NCI-H146 (cell line): ENCODE measurements at places on chromosomes 2 and 18.

DNA sequence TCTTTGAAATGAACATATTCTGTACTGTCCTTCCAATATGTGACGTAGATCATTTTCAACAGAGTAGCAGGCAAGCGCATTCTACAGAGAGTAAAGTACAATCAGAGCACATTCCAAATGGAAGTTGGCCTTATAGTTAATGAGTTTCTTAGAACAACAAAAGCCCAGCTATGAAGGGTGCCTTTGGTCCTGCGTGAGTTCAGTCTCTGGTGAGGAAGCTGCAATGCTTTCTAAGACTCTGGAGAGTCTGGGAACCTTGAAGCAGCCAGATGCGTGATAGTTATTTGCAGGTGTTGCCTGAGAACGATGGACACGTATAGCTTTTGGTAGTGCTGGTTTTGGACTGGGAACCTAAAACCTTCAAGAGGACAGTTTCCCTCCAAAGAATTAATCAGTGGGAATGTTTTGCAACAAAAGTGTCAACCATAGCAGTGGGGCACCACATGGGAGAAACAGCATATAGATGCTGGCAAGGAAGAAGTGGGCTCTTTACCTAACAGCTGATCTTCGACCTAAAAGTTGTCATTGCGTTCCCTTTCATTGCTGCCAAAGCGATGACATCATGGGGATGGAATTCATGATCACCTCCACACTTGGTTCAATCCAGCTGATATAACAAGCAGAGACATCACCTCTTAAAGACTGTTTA lies 9.3 kb upstream of the SNORC start:
- DNase-seq: no peak

GRCh38 chr2:182509-183122 lies 81.2 kb downstream of the SH3YL1 start:
- DNase-seq: no peak

DNA sequence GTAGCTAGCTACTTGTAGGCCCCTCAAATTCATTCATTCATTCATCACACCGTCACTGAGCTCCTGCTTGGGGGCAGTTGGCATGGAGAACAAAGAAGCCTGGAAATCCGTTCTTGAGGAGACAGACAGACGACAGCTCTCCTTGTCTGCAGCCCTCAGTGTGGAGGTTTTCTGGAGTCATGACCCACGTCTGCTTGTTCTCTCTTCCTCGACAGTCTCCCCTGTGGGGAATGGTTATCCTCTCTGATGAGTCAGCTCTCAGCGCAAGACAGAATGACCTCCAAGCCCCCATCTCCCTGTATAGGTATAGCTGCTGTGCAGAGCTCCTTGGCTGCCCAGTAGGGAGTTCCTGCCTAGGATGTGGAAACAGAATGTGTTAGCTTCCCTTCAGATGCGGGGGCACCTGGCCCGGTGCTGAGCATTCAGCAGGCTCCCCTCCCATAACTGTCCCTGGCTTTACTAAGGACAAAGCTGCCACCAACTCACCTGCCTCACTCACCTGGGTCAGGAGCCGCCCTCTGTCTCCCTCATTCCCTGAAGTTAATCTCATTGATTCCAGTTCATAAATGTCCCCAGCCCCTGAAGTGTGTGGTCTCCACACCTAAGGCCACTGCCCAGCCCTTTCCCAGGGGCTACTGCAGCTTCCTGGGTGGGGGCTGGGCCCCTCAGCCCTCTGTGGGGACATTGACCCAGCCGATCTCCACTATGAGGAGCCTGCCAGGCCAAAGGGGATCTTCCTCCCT lies 124.7 kb downstream of the ACKR3 start:
- no peak for DNase-seq

DNA sequence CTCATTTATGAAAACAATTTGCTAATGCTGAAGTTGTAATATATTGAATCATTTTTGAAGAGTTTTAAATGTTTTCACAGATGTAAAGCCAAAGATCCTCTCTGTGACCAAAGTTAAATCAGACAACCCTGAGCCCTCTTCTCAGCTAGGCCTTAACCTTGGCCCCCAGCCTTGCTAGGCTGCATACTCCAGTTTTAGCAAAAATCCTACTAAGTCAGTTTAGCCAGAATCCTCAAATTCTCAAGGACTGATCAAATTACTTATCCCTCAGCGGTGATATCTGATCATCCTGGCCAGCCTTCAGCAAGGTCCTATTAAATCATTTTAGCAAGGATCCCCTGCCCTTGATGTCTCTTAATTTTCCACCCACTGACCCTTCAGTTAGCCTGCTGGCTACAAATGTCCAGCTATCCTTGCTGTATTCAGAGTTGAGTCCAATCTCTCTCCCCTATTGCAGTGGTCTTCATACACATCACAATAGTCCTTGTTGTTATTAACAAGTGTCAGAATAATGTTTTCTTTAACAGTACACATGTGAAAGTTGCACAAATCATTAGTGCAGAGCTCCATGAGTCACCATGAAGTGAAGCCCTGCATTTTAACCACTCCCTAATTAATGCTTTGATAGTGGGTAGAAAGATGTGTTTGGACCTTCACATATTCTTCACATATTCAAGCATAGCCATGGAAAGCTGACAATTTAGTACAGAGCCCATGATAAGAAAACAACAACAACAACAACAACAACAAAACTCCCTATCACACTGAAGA lies 206.4 kb downstream of the NBAS start:
- no peak for DNase-seq

- no peak for DNase-seq
Observed at GRCh38 chr2:144325086-144325485, 194.8 kb downstream of the ZEB2 start.

DNA sequence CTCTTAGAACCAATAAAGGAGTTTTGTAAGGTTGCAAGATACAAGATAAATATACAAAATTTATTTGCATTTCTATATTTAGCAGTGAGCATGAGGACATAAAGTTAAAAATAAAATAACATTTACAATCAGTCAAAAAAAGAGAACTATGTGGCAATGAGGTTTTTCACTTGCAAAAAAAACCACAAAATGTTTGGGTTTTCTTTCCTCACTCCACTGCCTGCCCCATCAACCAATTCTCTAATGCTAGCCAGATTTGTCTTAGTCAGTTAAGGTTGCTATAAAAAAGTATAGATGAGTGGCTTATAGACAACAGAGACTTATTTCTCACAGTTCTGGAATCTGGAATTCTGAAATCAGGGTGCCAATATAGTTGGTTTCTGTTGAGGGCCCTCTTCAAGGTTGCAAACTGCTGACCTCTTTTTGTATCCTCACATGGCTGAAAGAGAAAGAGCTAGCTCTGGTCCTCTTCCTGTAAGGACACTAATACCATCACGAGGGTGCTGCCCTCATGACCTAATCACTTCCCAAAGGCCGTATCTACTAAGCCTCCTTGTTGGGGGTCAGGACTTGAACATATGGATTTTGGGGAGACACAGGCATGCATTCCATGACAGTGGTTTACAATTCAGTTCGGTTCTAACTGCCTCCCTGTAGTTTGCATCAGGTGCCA lies 566.2 kb downstream of the GALR1 start:
- no peak for DNase-seq

DNA sequence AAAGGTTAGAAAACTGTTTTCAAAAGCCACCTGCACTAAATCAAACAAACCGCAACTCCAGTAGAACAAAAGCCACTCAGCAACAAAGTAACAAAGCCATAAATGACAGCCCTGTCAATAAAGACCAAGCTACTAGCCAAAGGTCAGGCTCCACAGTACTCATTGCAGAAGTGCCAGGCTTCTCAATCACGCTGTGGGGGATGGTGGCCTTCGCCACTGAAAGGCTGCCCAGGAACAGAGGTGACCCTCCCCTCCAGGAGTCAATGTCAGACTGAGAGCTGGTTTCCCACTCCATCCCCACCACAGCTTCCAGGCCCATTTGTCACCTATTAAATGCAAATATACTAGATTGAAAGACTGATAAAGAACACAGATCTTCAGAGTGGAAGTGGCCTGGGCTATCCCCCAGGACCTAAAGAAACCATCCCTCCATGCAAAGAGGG lies 5.9 kb downstream of the ATP8B1 start:
- DNase-seq: peak; percentile 100

DNA sequence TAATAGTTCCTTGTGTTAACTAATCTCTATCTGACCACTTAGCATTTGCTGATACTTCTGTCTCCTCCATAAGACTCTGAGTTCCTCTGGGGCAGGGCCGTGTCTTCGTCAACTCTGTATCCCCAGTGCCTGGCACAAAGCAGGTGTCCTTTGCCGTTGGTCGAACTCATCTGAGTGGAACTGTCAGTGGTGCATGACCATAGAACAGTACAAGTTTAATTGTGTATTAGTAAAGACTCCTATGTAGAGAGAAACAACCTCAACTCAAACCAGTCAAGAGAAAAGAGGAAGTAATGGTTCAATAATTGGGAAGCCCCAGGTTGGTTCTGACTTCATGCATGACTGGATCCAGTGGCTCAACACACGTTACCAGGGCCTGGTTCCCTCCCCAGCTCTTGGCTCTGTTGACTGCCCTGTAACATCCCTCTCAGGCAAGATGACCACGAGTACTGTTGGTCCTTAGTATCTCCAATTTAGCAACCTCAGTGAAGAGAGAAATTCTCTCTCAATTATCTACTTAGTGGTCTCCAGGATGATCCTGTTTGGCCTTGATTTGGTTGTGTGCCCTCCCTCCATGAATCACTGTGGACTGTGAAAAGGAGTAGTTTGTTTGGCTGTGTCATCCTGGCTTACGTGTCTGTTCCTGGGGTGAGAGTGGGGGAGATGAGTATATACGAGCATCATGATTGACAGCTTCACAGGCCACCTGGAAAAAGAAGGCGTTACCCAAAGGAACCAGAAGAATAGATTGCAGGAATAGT lies 58.5 kb upstream of the MSH6 start:
- DNase-seq: no peak

GRCh38 chr2:86235196-86235980 lies 36.1 kb downstream of the MRPL35 start:
- no peak for DNase-seq

GRCh38 chr2:54204476-54204875 lies 51.6 kb downstream of the TSPYL6 start:
- no peak for DNase-seq

DNA sequence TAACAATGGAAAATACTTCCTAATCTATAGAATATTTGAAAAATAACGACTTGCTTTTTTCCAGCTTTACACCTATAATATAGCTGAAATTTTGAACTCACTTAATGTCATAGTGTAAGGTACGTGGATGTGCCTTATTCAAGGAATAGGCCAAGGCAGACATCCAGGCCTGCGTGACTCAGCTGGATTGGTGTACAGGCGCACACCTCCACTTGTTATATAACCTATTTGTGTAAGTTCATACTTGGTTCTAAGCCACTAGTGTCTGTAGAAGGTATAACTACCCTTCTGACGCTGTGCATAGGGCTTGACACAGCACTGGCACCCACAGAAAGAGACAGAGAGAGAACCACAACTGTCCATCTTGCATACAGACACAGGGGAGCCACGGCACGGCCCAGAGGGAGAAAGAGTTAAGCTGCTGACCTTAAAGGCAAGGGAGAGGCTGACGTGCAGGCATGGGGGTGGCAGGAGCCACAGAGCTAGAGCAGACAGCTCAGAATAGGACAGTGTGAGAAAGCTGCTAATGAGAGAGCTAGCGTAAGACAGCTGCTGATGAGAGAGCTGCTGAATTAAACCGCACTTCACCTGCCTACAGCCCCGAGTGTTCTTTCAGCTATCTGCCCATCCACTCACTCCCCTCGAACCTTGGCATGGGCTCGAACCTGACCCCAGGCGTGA lies 16.1 kb downstream of the CCDC178 start:
- peak; percentile 64 for DNase-seq

- no peak for DNase-seq
Observed at GRCh38 chr18:24446453-24446852, 14.0 kb upstream of the HRH4 start.

DNA sequence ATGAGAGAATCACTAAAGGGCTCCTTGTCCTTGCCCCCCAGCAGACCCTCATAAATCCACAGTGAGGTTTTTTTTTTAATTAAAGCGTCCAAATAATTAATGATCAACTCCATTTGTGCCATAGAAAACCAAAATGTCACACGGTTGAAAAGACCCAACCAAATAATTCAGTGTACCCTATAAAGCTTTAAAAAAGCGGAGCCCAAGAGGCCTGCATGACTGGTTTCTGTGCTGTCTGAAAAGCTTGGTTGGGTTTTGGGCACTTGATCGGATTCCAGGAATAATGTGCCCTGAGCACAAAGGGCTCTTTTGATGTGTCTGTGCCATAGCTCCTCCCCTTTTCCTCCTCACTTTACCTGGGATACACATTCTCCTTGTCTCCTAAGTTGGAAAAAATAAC lies 523.2 kb downstream of the TNS1 start:
- DNase-seq: no peak

DNA sequence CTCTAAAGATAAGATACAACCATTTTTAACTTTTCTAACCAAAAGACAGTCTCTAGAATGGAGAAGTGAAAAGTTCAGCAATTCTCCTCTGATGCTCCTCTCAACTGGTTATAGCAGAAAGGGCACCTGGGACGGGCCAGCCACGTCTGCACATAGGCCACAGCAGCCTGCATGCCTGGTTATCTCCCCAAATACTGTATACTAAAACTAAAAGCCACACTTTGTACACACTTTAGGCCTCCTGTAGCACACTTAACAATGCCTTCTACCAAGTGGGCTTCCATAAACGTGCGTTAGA lies 179.1 kb downstream of the ANKRD44 start:
- no peak for DNase-seq

- no peak for DNase-seq
Observed at GRCh38 chr2:45781464-45781811, 130.0 kb downstream of the PRKCE start.

DNA sequence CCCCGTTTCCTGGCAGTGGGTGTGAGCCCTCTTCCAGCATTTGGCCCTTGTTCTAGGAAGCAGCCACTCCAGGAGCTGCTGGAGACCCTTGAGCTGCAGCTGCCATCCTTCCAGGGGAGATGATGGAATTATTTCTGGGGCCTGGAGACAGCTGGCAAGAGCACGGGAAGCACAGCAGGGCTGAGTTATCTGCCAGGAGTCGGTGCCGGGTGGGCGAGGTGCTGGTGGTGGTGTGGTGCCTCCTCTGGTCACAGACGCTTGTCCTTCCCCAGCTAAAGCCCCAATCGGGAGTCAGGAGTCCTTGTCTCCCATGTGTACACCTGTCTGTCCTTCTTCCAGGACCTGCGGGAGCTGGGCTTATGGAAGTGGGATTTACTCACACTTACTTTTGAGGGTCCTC lies 36.0 kb downstream of the DPYSL5 start:
- no peak for DNase-seq

DNA sequence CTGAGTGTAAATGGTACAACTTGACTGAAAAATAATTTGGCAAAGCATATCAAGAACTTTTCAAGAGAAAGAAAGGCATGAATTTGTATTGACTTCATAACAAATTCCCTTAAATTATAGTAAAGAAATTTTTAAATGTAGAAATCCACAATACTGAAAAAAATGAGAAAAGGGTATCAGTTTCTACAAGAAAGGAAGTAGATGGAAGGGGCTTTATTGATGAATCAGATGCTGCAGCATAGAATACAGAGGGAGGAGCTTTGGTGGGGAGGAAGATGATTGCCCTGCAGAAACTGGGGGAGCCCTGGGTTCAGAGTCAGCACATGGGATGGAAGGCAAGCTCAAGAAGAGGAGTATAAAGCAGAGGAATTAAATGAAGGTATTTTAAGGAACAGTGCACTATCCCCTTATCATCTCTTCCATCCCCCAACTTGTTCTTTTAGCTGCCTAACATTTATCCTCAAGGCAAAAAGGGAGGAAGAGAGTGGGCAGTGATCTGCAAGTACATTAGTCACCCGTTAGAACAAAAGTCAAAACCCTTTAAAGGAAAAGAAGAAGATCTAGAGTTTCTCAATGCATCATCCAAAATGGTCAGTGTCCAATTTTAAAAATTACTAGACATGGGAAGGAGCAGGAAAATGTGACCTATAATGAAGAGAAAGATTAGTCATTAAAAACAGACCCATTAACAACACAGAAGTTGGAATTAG lies 77.7 kb downstream of the KCTD18 start:
- no peak for DNase-seq
